ENCODE measurements at places on chromosomes 4 and X.

DNA sequence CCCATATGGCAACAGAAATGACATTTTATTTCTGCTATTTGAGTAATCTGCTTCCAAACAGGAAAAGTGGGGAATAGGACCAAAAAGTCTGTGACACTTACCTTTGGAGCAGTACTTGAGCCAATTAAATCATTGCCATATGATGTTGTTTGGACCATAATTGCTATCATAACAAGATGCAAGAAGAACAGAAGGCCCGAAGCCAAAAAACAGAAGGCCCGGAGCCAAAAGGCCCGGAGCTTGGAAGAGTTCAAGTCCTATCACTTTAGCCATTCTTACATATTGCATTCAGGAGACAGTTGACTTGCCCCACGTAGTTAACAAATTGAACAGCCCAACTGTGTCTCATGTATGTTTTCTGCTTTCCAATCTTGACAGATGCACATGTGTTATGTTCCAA is 285.6 kb downstream of the ARHGAP24 start:
- no peak for DNase-seq

DNA sequence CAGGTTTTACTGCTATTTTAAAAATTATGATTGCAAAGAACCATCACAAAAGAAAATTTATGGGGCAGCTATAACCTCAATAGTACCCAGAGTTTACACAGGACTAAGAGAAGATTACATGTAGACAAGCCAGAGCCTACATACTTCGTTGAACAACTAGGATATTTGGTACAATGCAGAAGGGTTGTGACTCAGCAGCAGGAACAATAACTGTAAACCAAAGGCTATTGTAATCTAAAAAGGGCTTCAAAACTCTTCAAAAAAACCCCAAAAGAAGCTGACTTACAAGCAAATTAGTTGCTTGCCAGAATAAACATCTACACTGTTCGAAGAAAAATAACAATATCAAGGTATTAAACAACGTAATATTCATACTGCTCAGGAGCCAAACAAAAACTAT is 618.0 kb downstream of the STPG2 start:
- DNase-seq: no peak

GRCh38 chrX:132652871-132653270 is 164.0 kb upstream of the MBNL3 start:
- DNase-seq: no peak

- no peak for DNase-seq
Observed at GRCh38 chr4:40606239-40606767, 23.4 kb downstream of the RBM47 start.

DNA sequence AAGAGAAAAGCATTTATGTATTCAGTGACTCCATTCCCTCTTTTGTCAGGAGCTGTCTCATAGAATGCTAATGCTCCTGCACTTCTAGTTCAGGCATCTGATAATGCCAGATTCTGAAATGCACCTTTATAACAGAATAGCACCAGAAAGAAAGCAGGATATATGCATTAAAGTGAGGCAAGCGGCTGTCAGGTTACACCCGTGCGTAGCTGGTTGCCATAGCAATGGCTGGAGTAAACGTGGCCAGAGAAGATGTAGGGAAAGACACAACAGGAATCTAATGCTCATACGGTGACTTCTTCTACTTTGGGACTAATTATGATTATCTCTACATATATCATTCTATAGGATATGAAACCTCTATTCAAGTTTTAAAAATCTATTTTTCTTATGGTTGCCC is 5.9 kb downstream of the EMCN start:
- no peak for DNase-seq

DNA sequence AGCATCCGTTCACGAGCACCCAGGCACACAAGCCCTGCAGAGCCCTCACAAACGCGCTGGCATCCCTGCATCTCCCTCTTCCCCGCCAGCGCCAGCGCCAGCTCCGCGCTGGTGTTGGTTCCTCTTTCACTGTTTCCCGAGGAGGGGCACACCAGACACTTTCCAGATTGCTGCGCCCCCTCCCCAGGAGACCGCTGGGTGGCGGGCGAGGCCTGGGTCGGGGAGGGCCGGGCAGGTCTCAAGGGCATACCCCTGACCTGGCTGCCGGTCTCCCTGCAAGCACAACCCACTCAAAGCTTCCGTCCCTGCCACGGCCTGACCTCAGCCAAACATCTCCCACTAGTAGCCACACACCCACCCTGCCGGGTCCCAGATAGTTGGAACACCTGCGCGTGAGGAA is 2.2 kb upstream of the NKX1-1 start:
- no peak for DNase-seq

DNA sequence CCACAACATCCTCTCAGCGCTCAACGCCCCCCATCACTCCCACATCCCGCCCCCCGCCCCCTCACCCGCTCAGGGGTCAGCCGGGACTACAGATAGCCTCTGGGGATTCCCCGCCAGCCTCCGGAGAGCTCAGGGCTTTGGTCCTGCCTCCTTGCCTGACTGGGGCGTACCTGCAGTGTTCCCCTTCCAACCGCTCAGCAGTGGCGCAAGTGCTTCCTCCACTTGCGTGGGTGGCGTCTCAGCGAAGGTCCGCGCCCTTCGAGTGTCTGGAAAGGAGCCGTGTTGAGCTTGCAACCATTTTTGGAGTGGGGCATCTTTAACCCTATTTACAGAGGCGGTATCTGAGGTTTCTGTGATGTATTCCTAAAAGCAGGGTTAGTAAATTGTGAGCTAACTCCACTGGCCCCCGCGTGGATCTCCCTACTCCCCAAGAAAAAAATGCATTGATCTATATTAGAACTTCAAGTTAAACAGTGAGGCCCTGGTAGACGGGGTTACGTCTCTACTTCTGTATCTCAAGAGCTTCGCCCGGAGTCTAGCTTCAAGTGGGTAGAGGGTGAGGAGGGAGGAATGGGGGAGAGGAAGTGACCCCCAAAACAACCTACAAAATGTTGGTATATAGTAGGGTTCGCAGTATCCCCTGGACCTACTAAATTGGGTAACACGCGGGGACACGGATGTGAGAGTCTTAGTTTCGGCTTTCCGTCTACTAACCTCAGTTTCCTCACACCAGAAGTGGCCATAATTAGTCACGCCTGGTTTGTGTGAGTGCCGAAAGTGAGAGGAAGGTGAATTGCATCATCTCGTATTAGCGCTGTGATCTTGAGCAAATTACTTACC is 16.1 kb downstream of the NKX3-2 start:
- no peak for DNase-seq

- no peak for DNase-seq
Observed at GRCh38 chrX:23317799-23318724, 16.6 kb upstream of the PTCHD1 start.

DNA sequence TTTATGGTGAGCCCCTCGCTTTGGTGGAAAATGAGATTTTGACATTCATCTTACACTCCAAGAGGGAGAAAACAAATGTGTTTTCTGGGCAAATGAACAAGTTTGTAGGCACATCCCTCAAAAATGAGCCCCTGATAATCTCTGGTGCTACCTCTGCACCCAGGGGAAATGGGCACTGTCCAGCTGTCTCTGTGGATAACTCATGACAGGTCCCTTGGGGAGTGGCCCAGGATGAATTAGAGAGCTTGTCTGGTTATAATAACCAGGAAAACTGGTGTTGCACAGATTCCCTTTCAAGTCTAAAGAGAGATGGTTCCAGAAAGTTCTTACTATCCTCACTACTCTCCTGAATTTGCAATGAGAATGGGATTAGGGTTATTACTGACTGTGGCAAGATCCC is 7.5 kb downstream of the RASL11B start:
- DNase-seq: no peak

DNA sequence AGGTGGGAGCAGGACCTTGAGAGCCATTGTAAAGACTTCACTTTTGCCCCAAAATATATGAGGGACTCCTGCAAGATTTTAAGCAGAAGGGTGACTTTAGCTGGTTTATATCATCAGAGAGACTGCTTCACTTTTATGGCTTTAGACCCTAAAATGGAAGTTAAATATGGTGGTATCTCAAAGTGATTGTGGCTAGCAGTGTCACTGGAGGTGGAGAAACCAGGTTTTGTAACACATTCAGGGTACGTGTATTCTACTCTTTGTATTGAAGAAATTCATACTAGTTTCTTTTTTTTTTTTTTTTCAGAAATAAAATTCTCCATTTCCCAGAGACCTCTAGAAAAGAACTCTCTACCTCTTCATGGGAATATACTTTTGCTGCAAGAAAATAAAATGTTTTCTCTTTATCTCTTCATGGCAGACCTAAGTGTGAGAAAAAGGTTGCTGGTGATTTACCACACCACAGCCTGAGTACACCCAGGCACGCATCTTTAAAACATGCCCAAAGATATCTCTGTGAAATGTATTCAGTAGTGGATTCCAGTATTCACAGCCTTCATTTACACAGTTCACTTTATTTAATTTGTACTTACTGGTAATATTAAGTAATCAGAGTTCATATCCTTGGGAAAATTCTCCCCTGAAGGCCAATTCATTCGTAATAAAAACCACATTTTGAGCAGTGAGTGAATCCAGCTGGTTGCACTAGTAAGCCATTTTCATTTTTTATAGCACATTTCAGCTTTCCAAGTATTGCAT is 74.3 kb upstream of the GUCY1A1 start:
- no peak for DNase-seq

DNA sequence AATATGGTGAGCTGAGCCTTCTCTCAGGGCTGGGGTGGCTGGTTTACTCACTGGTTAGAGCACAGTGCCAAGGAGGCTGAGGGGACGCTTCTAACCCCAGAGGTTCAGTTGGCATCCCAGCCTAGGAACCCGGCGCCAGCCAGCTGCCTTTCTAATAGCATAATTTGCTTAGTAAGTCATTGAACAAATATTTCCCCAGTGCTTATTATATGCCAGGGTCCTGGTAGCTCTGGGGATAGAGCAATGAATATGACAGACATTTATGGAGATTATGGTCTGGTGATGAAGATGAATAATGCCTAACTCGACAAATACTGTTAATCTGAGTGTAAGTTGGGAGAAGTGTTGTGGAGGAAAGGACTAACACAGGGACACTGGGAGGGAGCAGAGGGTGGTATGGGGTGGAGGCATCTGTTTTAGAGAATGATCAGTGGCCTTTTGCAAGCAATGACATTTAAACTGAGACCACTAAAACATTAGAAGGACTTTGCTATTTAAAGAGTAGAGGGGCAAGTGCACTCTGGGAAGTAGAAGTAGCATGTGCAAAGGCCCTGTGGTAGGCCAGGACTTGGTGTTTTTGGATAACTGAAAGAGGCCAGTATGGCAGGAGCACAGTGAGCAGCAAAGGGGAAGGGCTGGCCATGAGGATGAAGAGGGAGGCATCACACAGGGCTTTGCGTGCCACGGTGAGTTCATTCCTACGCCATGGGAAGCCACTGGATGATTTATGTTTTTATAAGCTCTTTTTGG is 71.9 kb downstream of the ATG4A start:
- DNase-seq: no peak

DNA sequence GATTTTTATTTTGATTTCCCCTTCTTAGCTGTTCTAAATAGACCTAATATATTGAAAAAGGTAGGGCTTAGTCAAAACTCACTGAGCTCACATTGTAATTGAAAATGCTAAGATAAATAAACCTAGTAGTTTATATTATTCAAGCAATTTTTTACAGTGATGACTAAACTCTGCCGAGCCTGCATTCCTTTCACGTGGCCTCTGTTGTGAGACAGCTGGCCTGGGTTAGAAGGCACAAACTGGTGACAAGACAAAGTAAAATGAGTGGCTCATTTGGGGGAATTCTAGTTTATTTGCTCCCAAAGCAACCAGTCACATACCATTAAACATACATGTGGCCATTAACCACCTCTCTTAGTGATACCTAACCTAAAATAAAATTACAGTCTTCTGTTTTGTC is 169.4 kb upstream of the TEX13C start:
- DNase-seq: no peak

GRCh38 chr4:143404555-143404954 is 67.9 kb downstream of the GAB1 start:
- no peak for DNase-seq

- DNase-seq: no peak
Observed at GRCh38 chrX:149453906-149454822, 50.9 kb downstream of the IDS start.

- DNase-seq: peak; percentile 5
Observed at GRCh38 chr4:8176547-8177399, 18.2 kb upstream of the ABLIM2 start.

GRCh38 chr4:98784947-98785706 is 126.7 kb upstream of the TSPAN5 start:
- DNase-seq: no peak

DNA sequence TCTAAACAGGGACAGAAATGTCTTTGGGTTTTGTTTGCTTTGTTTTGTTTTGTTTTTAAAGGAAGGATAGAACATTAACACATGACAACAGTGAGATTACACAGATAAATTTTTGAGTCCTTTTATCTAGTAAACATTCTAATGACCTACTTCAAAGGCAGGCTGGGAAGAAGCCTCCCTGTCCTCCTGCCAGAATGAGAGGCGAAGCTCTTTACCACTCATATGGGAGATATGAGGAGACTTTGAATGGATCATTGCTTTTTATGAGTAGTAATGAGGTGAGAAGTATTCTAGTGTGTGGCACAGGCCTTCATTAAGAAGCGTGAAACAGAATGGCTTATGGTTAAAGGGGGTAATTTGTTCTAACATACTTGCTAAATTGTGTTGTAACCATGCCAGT is 172.0 kb downstream of the FBXO8 start:
- DNase-seq: no peak

DNA sequence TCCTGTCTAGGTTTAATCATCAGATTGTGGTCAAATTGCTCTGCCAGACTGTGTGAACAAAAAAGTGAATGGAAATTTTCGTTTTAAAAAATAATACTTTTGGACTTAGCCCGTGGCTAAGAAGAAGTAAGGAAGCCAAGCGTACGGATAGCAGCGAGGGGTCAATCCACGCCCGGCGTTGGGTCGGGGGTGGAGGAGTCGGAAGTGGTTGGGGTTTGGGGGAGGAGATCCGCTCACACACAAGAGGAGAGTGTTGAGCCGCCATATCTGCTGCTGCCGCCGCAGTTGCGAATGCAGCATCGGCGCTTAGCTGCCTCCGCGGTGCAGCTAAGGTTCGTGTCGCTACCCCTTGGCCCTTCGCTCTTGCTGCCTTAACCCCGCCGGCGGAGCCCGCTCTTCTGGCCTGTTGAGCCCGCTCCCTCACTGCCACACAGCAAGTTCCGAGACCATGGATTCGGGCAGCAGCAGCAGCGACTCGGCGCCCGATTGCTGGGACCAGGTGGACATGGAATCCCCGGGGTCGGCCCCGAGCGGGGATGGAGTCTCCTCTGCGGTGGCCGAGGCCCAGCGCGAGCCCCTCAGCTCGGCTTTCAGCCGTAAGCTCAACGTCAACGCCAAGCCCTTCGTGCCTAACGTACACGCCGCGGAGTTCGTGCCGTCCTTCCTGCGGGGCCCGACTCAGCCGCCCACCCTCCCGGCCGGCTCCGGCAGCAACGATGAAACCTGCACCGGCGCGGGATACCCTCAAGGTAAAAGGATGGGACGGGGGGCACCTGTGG is at the start of gene GSPT2:
GSPT2 (plus strand) TSS at position 264 of the 779 bp plus-strand sequence; CDS start at position 449, 185 bp downstream.
- DNase-seq: peak; percentile 33

GRCh38 chrX:64230123-64230970 is at the start of gene ASB12:
Gene ASB12, minus strand, starts transcription at chrX:64230607. Its CDS starts 4,957 bp downstream, at chrX:64225650.
- no peak for DNase-seq

All from activated naive CD4-positive, alpha-beta T cell (primary cell).